Substantia nigra (tissue), 51 donors: ENCODE measurements at places on chromosomes 11 and 22.

- DNase-seq, result no peak
These were observed 26.4 kb downstream of the MMP13 start for GRCh38 chr11:102929166-102929565.

- no peak for DNase-seq
These were observed 33.6 kb upstream of the CLMP start for GRCh38 chr11:123228496-123229163.

DNA sequence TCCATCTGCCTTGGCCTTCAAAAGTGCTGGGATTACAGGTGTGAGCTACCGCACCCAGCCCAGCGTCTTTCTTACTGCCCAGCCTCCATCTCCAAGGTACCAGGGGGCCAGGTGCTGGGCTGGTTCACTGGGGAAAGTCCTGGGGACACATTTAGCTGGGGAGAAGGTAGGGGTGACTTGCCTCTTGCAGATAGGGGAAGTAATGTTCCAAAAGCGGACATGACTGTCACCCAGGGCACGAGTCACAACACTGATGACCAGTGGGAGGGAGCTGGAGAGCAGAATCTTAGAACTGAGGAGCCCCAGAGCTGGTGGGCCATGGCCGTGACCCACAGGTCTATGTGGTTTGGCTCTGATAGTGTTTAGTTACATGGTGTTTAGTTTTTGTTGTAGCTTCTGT is 2.4 kb upstream of the SLC15A3 start:
- no peak for DNase-seq

DNA sequence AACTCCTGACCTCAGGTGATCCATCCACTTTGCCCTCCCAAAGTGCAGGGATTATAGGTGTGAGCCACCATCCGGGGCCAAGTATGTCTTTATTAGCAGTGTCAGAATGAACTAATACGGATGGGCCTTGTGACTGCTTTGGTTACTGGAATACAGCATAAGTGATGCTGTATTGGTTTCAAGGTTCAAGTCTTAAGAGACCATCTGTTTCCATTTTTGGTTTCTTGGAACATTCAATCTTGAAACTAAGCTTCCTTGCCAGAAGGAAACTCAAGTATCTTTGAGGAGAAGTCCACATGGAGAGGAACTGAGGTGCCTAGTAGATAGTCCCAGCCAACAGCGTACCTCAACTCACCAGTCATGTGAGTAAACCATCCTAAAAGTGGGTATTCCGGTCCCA is 58.8 kb downstream of the APOL3 start:
- DNase-seq, result no peak

DNA sequence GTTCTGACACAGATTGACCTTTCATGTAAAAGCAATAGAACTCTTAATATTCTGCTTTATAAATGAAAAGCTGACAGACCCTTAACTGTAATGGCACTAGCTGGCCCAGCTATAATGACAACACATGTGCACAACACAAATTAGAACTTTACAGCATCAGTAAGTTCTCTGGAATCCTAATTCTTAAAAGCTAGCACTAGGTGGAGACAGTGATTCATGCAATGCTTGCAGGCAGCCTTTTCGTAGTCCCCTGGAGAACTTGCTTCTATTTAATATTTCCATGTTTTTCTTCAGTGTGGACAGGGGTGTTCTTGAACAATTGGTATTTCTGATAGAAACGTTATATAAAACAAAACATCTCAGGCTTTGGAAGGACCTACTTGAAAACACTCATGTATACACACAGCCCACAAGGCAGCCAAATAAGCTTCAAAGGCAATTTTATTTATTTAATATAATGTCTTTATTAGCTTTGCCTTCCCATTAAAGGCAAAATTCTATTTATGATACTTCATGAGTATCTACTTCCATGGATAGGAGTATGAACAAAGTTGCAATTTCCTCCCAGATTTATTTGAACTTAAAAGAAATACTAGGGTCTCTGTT is 374.3 kb upstream of the MPPED2 start:
- no peak for DNase-seq

DNA sequence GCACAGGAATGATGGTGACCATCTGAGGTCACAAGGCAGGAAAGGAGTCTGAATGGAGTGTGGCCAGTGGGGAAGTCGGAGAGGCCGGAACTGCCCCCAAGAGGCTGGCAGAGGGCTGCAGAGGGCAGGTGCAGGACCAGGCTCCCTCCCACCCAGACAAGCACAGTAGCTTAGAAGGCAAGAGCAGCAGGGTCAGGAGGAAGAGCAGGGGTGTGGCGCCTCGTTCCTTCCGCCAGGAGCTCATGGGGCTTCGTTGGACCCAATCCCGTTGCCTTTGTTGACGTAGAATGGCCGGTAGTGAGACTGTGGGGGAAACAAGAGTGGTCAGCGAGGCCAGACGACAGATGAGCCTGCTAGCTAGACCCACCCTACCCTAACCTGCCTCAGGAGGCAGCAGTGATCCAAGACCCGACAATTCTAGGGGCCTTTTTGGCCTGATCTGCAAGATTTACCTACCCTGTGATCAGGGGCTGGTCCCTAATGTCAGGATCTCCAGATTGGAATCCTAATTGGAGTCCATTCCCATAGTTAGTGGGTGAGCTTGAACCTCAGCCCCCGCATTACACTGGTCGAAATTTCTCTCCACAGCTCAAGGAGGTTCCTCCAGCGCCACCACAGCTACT is 25.6 kb downstream of the TRIM29 start:
- DNase-seq, result no peak

DNA sequence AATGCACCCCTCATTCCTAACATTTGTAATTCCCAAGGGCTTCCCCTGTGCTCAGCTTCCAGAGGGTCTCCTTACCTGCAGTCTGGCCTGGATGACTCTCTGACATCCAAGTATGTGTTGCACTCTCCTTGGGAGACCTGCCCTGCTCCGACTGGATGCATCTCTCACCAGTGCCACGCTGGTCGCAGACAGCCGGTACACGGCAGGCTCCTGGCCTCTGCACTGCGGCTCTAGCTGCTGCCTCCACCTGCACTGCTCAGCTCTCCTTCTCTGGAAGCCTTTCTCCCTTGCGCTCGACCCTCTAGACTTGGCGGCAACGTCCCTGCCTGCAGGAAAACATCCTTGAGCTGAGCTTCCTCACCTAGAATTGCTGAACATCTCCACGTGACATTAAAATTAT is 685.9 kb downstream of the BRD1 start:
- DNase-seq, result no peak

DNA sequence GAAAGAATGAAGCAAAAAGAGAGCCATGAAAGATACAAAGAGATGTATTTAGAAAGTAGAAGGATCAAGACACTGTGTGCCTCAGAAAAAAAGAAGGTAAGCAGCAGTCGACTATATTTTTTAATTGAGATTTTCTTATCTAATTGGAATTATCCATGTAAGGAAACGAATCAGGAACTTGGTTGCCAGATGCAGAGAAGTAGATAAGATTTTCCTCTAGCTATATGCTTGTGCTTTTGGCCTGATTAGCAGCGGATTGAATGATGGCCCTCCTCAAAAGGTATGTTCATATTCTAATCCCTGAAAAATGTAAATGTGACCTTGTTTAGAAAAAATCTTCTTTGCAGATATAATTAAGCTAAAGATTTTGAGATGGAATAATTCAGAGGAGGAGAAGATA is 43.9 kb upstream of the CARD18 start:
- DNase-seq, result no peak

- DNase-seq, result no peak
These were observed 911 bp downstream of the PANX2 start for GRCh38 chr22:50171319-50171964.

- DNase-seq, result no peak
These were observed 889.1 kb downstream of the OPCML start for GRCh38 chr11:132643239-132643638.

GRCh38 chr11:65887723-65888162 is 528 bp downstream of the FIBP start:
- DNase-seq, result no peak

GRCh38 chr11:75244052-75244814 is 3.7 kb downstream of the TPBGL start:
- DNase-seq, result no peak

DNA sequence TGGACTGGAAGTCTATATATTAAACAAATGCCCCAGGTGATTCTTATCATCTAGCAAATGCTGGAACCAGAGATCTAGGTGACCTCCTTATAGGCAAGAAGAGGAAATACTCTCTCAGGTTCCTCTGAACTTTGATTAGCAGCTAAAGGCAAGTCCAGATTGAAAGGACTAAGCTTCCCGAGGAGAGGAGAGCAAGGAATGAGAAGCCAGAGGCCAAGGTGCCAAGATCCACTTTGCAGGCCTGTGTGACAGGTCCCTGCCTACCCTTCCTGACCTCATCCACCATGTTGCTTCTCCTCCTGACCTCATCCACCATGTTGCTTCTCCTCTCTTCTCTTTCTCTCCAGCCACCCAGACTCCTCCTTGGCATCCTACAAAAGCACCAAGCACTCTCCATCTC is 173.2 kb downstream of the LARGE1 start:
- no peak for DNase-seq

- no peak for DNase-seq
These were observed 45.3 kb downstream of the USP35 start for GRCh38 chr11:78234006-78234405.

DNA sequence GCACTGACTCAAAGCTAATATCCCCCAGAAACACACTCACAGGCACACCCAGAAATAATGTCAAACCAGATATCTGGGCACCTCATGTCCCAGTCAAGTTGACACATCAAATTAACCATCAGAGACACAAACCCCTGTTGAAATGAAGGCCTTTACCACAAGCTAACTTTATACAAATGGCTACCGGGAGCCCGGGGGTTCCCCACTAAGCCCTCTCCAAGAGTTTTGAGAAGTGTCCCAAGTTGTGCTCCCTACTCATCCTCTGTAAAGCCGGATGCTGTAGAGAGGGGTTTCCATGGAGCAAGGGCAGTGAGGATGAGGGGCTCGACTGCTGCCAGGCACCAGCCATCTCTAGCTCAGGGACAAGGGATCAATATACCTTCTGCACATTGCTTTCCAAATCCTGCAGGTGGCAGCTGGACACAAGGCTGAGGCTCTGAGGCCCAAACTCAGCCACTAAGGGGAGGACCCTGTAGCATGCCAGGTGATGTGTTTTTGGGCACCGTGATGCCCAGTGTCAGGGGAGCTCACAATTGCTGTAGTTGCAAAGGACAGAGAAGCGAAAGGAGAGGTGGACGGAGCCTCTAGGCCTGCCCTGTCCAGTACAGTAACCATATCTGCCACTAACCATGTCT is 145.7 kb downstream of the TTC17 start:
- DNase-seq, result no peak

DNA sequence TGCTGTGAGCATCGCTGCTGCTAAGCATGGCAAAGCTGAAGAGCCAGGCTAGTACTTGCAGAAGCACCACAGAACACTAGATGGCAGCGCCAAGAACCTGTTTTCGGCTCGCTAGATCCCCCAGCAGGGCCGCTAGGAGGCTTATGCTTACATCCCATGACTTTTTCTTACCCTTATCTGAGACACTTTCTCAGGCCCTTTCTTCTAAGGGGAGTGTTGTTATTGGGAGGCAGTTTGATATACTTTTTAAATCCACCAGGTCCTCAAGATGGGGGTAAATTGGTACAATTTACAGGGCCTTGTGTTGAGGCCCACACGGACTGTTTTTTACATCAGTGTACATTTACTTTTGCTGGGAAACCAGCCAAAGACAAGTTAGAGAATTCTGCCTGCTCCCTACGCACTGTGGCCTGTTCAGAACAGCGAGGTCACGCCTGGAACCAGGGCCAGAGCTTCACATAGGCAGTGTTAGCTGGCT is 4.0 kb downstream of the TRIM6 start:
- DNase-seq, result peak; percentile 24

DNA sequence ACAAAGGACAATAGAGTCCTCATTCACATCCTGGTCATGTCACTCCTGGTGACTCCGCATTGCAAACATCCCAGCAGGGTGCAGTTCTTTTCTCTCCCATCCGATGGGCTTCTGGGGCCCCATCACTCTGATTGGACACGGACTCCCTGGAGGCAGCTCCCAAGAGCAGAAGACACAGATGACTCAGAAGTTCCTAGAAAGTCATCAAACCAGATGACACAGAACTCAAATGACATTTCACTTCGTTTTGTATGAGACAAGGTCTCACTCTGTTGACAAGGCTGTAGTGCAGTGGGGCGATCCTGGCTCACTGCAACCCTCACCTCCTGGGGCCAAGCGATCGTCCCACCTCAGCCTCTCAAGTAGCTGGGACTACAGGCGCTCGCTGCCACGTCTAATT is 33.2 kb downstream of the ZNF195 start:
- no peak for DNase-seq

GRCh38 chr11:106159836-106160235 is 82.4 kb downstream of the AASDHPPT start:
- no peak for DNase-seq
